ENCODE measurements at places on chromosomes 4 and X.

DNA sequence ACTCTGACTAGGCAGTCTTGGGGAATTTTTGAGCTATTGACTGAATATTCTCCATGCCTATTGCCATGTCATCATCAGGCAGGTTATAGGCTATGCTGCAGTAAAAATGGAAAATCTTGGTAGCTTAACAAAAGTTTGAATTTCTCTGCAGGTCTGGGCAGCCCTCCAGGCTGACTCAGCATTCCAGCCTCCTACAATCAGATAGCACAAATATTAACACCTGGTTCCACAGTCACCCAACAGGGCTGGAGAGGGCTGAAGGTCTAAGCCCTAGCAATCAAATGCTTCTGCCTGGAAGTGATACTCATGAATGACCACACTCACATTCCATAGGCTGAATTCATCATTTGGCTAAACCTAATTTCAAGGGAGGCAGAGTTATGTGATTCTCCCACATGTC, 9.6 kb upstream of the PPP3CA start:
- peak; percentile 81 for DNase-seq

DNA sequence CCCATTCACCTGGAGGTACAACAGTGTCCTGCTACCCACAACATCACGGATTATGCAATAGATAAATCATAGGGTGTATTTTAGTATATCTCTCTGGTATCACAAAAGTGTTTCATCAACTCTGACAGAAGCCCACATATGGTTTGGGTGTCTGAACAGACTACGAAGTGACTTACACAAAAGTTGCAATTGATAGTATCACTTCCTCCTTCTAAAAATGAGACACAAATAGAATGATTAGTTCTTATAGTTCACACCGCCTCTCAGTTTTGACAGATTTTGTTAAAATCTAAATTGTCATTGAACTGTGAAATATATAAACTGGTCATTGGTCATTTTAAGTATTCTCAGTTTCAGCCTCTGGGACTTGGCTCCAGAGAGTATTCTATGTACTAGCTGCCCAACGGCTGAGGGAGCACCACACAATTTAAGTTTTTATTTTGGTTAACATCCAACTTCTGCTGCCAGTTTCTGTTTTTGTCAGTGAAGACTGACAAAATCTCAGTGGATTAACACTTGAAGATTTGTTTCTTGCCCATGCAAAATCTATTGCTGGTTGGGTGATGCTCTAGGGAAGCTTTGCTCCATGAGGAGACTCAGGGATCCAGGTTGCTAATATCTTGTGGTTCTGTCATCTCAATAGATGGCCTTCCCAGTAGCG, 113.8 kb upstream of the PUDP start:
- no peak for DNase-seq

DNA sequence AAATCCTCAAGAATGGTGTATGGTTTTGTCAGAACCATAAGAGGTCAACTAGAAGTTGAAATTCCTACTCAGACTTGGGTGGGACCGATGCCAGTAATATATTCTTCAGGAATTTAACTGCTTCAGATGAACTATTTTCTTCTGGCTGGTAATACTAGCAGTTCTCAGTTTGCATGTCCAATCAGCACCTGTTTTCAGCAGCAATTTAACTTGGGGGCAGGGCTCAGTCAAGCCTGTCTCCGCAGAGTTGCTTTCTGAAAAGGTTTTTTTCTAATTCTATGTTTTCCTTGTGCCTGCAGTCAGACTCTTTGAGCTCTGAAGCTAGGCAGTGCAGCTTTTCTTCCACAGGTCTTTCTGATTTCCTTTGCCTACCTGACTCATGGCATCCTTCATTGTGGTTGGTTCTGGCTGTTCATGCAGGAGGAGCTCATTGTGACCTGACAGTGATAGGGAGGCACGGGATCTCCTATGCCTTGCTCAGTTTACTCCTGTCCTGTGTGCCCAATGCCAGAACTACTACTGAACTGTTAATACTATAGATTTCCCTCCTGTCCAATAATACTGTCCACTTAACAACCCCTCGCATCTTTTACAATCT, 17.3 kb upstream of the FMR1 start:
- no peak for DNase-seq

- peak; percentile 65 for DNase-seq
Measured at GRCh38 chrX:85243761-85244449, at the start of the genes SATL1 and ZNF711. SATL1 (minus strand) TSS chrX:85243779; CDS start chrX:85108968, 134,811 bp downstream. ZNF711 (plus strand) TSS chrX:85243991; CDS start chrX:85247573, 3,582 bp downstream.

DNA sequence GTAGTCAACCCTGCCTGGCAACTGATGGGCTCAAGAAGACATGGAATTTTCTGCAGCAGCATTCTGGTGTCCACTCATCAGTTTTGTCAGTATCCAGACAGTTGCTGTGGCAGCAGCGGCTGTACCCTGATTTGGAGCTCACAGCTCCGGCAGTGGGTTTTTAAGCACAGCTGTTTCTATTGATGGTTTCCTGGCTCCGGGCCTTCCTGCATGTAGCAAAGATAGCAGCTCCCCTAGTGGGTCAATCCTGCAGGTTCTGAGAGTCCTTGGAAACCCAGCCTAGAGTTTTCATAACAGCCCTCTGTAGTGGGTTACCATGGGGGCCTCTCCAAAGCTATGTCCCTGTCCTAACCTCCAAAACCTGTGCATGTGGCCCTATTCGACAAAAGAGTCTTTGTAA, 84.0 kb upstream of the ATP6AP2 start:
- DNase-seq, result no peak

DNA sequence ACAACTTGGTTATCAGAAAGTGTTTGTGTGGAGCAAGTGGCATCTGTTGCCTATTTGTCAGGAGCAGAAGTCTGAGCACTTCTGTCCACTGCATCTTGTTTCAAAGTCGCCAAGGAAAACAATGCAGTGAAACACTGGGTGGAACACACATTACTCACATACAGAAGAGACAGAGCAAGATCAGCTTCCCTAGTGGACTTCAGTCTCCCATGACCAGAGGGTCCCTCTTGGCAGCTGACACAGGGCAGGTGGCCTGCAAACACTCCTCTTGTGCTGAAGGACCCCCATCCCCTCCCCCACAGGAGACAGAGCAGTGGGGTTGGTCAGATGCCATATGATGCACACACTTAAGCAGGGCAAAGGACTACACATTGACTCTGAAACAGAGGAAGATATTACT, 3.6 kb upstream of the BBS12 start:
- no peak for DNase-seq

GRCh38 chr4:46793036-46793435, 116.0 kb downstream of the COX7B2 start:
- DNase-seq, result no peak

DNA sequence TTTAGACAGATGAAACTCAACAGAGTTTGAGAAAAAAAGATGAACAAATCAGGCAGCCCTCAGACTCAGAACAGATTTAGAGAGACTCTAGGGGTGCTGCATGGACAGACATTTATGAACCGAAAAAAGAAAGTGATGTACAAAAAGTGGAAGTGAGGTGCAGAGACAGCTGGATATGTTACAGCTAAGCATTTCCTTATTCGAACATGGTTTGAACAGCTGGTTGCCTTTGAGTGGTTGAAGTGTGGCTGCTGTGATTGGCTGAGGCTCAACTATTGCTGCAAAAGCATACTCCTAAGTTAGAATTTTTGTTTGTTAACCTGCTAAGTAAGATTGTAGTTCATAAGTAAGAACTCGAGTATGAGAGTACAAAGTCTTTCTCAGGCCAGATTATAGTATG, 331.5 kb upstream of the PABPC4L start:
- DNase-seq, result no peak

- no peak for DNase-seq
Measured at GRCh38 chrX:7168371-7168770, 20.4 kb upstream of the PUDP start.
